ENCODE measurements at places on chromosomes 11 and 22. TPM values are rescaled to one million over a fixed set of nuclear protein-coding genes. Genes with fewer than 3 reads are reported as not detected.

The OR4X2 gene
- total RNA-seq = not detected

The C22orf15 gene
- total RNA-seq = not detected

The TCIRG1 gene
- 182 TPM for total RNA-seq

The NRXN2 gene
- total RNA-seq = 0.23 TPM

The FXYD6 gene
- 0.21 TPM for total RNA-seq

The PIM3 gene
- 38.2 TPM for total RNA-seq

Measured in A549 treated with CORT108297 at 1 μM for 4 hours (cell line).